Tibial nerve (tissue), 4 donors: ENCODE measurements at places on chromosomes 7 and 10. TPM values are rescaled to one million over a fixed set of nuclear protein-coding genes. Genes with fewer than 3 reads are reported as not detected.

CPED1 gene
- total RNA-seq = 15.0 TPM

ANKRD22 gene
- total RNA-seq = not detected

- DNase-seq = no peak
These were observed 700 bp downstream of the GSAP start for GRCh38 chr7:77415476-77415822.

DNA sequence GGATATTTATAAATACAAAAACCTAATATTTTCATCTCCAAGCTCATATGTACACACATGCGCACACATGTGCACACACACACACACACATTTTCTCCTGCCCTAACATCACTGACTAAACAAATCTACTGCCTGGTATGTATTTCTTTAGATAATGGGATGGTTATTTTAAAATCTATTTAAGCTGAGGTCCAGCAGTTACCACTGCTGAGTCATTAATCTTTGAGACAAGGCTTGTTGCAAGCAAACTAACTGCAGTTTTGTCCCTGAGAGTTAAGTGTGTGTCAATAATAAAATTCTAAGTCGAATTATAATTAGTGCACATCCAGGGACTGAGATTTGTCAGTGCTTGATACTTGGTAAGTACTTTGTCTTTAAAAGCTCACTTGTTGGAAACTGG, 135.1 kb downstream of the VPS50 start:
- DNase-seq = no peak

DNA sequence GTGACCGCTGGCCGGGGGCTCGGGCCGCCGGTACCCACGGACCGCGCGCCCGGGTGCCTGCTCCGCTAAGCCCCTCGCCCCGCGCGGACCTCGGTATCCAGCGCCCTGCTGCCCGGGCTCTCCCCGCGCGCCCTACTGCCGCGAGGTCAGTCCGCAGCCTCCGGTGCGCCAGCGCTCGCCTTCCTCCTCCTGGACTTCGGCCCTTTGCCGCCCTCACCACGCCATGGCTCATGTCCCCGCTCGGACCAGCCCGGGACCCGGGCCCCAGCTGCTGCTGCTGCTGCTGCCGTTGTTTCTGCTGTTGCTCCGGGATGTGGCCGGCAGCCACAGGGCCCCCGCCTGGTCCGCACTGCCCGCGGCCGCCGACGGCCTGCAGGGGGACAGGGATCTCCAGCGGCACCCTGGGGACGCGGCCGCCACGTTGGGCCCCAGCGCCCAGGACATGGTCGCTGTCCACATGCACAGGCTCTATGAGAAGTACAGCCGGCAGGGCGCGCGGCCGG, 483 bp downstream of the GDF10 start:
- DNase-seq = no peak

DNA sequence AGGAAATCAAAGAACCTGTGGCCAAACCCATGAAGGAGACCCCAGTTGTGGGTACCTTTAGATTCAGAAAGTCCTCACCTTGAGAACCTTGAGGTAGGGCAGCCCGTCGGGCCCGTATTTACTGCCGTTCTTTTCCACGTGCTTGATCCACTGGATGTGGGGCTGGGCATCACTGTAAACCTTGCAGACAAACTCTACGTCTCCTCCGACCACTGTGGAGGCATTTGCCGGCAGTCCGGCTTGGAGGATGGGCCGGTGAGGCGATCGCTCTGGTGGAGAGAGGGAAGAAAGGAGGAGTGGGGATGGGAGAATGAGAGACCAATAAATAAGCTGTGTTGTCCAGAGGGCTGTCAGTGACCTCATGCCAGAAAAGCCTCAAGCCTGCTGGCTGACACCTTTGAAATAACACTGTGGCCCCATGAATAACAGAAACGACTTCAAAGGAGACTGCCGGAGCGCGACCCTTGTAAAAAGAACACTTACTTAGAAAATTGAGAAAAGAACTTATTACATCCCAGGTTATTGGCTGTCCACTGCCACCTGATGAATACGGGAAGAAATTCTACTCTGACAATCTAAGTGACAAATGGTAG, 78.2 kb downstream of the FGFR2 start:
- DNase-seq = no peak
